Esophagus muscularis mucosa (tissue), 4 donors: ENCODE measurements at places on chromosomes 16 and 17.

DNA sequence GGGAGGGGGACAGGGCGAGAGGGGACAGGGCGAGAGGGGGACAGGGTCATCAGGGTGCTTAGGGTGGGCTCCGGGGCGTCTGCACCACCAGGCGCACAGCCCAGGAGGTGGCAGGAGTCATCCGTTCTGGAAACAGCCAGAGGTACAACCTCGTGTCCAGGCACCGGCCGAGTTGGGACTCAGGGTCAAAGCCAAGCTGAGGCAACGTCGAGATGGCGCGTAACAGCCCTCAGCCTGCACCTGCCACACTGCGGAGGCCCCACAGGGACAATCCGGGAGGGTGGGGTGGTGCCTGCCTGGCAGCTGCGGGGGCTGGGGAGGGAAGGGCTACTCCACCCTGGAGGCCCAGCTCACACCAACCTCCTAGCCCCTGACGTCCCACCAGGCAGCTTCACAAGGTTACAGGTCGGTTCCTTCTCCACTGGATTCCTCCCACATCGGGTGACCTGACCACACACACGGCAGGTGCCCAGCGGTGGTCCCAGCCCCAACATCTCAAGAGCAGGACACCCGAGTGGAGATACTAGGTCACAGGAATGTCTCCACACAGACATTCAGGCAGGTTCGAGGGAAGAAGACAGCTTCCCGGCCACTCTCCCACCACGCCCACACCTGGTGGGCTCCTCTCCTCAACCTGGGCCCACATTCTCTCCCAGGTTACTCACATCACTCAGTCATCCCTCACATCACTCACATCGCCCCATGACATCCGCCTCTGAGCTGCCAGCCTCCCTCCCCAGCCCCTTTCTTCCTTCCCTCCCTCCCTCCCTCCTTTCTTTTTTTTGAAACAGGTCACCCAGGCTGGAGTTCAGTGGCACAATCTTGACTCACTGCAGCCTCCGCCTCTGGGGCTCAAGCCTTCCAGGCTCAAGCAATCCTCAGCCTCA is 47.3 kb downstream of the RPH3AL start:
- DNase-seq = no peak

GRCh38 chr16:70760221-70760620 is 40.7 kb downstream of the VAC14 start:
- no peak for DNase-seq

- DNase-seq = no peak
Measured at GRCh38 chr17:27519550-27519949, 63.3 kb downstream of the KSR1 start.

- no peak for DNase-seq
Measured at GRCh38 chr16:67456391-67457081, 24.4 kb downstream of the ATP6V0D1 start.

- DNase-seq = no peak
Measured at GRCh38 chr16:8962393-8963009, 1.2 kb downstream of the USP7 start.

DNA sequence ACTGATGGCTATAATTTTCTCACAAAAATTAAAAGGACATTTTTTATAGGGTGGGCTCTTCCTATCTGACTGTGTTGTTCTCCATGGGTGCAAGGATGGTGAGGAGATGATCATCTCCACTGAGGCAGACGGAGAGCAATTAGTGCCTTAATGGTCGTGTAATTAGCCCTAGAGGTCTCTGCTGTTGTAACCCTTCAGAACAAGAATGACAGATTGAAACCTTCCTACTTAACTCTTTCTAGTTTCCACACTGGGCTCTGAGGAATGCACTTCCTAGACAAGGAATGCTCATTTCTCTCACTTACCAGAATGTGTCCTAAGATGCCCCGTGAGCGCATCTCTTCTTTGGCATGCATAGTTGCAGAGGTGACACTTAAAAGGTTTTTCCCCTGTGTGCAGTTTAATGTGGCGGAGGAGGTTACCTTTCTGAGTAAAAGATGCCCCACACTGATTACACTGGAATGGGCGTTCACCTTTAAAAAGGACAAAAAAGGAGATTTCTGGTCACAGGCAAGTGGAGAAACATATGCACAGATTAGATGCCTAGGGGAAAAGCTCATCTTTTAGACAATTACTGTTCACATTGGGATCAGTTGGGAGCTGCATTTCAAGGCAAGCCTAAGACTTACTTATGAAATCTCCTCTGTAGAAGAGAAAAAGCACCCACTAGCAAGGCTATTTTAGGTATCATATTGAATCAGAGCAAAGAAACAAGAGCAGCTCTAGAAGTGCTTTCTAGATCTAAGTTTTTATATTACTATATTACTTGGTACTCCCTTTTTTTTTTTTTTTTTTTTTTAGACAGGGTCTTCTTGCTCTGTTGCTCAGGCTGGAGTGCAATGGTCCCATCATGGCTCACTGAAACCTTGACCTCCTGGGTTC is 53.6 kb downstream of the GRB7 start:
- DNase-seq = no peak

- no peak for DNase-seq
Measured at GRCh38 chr17:18326572-18326971, 11.5 kb downstream of the SMCR8 start.
